NCI-H446 (cell line): ENCODE measurements at places on chromosomes 7 and 10.
A peak's percentile ranks its signal among the peaks of the same experiment; 100 is the strongest.

DNA sequence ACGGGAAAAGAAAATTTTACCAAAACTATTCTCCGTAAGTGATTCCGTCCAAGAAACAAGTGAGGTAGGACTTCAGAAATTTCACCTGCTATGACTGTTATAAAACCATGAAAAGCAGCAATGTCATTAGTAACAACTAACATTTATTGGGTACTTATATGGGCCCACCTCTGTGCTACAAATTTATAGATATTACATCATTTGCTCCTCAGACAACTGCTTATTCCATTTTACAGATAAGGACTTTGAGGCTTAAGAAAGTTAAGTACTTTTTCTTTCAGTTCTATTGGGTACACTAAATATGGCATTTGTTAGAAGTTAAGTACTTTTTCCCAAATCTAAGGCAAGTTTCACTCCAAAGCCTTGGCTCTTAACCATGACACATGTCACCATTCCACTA lies 36.3 kb downstream of the HACD1 start:
- DNase-seq = no peak

DNA sequence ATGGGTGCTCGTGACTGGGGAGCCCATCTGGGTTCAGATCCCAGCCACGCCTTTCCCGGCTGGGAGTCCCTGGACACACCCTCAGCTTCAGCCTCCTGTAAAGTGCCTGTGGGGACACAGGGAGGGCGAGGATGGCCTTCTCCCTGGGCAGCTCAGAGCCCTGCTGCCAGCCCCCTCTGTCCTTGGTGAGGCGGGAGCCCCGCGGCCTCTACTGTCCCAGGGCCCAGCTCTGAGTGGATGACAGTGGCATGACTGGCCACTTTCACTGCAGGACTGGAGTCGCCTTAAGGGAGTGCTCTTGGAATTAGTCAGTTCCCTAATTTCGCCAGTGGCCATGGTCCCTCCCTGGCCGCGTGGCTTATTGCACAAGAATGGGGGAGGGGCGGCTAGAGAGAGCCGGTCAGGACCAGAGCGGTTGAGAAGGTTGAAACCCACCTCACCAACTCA lies 4.6 kb downstream of the BRI3 start:
- no peak for DNase-seq

- no peak for DNase-seq
Observed at GRCh38 chr7:134468054-134468453, 9.2 kb upstream of the AKR1B1 start.

GRCh38 chr10:112680586-112680985 lies 233.6 kb downstream of the VTI1A start:
- DNase-seq = no peak

- DNase-seq = no peak
Observed at GRCh38 chr10:65793738-65794425, 1132.0 kb upstream of the LRRTM3 start.

DNA sequence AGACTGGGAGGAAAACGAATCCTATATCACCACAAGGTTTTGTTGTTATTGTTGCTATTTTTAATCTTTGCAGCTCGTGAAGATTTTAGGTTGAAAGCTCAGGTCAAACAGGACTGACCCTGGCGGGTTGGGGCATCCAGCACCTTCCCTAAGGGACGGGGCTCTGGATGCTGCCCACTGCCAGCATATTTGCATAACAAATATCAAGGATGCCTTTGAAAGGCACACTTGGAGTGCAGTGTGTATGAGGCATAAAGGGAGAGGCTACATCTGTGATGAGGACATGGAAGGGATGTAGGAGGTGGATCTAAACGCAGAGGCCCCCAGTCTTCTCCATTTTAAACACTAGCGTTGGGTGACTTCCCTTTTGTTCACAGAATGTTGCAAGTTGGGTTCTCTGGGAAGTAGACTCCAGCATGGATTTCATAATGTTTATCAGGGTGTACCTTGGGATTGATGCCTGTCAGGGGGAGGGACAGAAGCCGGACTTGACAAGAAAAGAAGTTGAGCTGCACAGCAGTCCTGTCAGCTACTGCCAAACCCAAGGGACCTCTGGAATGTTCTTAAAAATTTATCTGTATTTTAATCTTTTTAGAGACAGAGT lies 181.1 kb upstream of the IMMP2L start:
- DNase-seq = no peak

- DNase-seq = no peak
Observed at GRCh38 chr10:127563718-127564553, 14.8 kb downstream of the NPS start.

DNA sequence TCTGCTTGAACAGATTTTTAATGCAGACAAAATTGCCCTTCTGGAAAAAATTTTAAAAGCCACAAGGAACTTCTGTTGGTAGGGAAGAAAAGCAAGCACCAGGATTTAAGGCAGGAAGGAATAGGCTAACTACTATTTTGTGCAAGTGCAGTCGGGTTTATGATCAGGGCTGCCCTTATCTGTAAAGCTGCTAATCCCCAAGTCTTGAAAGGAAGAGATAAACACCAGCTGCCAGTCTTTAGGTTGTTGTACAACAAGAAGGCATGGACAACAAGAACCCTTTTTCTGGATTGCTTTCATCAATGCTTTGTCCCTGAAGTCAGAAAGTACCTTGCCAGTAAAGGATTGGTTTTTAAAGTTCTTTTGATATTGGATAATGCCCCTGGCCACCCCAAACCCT lies 40.7 kb downstream of the RALA start:
- DNase-seq = no peak

- no peak for DNase-seq
Observed at GRCh38 chr7:119436882-119437281, 836.1 kb upstream of the KCND2 start.

DNA sequence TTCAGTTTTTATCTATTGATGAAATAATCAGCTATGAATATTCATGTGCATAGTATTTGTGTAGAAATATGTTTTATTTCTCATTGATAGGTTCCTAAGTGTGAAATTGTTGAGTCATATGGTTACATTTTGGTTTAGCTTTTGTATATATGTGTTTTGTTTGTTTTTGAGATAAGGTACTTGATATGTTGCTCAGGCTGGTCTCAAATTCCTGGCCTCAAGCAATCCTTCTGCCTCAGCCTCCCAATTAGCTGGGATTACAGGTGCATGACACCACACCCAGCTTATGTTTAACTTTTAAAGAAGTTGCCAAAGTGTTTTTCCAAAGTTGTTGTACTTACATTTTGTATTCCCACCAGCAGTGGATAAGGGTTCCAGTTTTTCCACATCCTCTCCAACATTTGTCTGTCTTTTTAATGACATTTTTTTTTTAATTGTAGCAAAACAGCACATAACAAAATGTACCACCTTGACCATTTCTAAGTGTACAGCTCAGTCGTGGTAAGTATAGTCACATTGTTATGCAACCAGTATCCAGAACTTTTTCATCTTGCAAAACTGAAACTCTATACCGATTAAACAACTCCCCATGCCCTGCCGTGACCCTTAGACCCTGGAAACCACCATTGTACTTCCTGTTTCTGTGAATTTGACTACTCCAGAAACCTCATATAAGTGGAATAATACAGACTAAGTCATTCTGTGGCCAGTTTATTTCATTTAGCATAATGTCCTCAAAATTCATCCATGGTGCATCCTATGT lies 12.6 kb upstream of the UBE2D1 start:
- DNase-seq = no peak

GRCh38 chr7:121489440-121489839 lies 93.3 kb upstream of the FAM3C start:
- no peak for DNase-seq

DNA sequence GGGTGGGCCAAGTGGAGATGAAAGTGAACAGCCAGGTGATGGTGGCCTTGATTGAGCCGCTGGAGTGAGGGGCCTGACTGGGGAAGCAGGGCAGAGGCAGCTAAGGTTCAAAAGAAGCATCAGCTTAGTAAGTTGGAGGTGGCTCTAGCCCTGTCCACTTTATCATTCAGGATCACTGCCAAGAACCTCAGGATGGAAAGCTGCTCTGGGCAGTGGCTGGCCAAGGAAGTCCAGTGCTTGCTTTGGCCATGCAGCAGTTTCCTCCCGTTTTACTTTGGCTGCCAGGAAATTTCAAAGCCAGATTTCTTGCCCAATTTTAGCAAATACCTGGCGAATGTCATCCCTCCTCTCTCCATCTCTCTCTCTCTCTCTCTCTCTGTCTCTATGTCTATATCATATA lies 384.9 kb downstream of the PLXNA4 start:
- DNase-seq = no peak

DNA sequence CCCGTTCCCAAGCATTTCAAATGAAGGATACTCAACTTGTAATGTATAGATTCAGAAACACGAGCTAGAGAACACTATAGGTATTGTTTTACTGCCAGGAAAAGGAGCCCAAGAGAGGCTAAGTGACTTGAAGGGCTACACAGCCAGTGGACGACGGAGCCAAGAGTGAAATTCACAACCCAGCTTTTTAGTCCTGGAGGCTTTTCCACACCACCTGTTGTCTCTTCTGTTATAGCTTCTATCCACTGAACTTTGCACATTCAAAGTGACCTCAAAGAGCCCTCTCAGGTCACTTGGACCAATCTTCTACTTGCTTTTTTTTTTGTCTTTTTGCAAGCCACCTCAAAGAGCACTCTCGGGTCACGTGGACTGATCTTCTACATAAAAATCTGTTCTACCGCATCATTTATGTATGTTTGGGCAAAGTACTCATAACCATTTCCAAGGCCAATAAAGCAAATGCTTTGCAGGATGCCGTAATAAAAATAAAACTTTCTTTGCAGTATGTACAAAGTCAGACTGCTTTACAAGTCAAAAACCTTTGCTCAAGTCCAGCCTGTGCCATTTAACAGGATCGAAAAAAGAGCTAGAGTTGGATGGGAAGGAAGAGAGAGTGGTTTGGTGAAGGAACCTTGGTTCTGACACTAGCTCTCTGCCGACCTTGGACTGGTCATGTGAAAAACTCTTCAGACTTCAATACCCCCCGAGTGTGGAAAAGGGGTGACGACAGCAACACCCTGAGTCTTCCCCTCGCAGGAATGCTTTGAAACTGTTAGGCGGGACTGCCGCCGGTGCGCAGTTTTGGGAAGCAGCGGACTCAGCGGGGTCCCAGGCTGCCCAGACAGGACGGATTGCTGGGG lies 821 bp downstream of the SLC35B4 start:
- no peak for DNase-seq

DNA sequence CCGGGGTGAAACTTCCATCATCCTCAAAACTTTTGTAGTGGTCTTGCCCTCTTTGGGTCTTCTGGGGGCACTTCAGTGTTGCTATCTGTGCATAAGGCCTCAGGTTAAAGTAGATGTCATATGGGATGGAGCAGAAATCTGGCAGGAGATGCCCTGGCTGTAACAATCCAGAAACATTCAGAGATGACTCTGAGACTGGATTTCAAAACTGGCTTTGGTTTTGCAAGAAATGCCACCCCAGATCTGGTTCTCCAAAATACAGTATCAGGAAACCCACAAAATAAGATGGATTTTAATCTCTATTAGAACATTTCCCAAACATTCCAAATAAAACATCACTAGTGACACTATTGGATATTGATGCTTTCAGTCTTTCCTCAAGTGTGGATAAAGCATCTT lies 191.5 kb downstream of the REEP3 start:
- peak; percentile 57 for DNase-seq

- DNase-seq = no peak
Observed at GRCh38 chr7:83065714-83066113, 97.0 kb downstream of the PCLO start.

DNA sequence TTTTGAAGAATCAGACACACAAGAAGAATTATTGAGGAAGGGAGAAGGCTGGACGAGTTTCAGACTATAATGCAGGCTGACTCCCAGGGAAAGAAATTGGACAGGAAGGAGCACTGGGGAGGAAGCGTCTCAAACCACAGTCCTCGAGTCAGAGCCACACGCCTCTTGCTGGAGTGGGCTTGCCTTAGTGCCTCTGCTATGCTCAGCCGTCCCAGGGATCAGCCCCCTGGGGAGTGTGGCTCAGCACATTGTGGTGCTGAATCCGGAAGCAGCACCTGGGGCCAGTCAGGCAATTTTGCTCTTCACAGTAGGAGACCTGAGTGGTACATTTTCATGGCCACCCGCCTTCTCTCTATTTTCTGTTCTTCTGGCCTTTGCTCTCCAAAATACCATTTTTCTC lies 67.4 kb upstream of the SLC35G1 start:
- no peak for DNase-seq

DNA sequence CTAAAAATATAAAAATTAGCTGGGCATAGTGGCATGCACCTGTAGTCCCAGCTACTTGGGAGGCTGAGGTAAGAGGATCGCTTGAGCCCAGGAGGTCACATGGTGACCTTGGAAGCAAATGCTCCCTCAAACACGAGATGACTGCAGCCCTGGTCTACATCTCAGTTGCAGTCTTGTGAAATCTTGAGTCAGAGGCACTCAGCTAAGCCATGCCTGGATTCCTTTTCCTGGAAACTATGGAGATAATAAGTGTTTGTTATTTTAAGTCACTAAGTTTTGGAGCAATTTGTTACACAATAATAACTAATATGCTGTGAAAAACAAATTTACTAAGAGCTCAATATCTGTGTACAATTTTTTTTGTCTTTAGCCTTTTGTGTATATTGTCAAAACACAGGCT lies 284.3 kb upstream of the KAT6B start:
- no peak for DNase-seq

DNA sequence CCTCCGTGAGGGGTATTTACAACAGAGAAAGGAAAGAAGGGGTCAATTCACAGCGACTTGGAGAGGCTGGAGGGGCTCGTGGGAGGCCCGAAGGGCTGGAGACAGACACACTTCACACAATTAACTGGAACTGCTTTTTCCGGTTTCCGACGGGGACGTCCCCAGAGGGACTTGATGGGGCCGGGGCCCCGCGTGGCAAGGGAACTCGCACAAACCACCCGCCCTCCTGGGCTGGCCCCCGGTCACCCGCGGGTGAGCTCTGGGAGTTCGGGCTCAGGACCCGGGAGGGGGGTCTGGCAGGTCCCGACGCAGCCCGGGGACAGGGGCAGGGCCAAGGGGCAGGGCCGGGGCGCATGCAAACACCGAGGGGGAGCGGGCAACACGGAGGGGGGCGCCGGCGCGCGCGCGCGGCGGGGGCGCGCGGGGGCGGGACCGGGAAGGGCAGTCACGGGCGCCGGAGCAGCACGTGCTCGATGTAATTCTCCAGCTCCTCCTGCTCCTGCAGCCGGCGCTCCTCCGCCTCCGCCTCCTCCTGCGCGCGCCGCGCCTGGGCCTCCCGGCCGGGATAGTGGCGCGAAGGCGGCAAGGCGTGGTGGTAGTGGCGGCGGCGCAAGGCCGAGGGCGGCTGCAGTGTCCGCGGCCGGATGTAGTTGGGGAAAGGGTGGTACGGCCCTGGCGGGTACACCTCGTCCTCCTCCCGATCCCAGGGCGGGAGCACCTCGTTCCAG lies 2.7 kb downstream of the VGF start:
- DNase-seq = peak; percentile 69

DNA sequence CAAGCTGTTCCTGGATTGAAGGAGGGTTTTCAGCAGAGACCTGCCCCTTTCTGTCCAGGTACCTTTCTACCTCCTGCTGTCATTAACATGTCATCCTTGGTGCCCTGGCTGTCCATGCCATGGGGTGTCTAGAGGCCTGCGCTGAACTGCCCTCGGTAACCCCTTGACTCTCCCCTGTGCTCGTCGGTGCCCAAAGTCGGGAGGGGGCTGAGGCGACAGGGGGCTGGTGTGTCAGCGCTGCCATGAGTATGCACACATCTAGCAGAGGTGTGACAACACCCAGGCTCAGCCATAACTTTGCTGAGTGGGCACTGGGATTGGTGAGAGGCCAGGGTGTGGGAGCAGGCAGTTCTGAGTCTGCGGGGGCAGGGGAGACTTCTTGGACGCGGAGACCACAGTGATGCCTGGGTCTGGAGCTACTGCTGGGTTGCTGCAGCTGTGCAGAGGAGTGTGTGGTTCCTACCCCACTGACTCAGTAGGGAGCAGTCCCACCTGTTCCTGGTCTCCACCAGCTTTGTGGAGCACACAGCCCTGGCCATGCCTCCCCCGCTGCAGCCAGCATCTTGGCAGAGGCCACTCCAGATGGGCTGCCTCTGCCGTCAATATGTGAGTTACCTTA lies 376.2 kb upstream of the SEMA3C start:
- DNase-seq = no peak
